ENCODE measurements at places on chromosomes 11 and 22.

DNA sequence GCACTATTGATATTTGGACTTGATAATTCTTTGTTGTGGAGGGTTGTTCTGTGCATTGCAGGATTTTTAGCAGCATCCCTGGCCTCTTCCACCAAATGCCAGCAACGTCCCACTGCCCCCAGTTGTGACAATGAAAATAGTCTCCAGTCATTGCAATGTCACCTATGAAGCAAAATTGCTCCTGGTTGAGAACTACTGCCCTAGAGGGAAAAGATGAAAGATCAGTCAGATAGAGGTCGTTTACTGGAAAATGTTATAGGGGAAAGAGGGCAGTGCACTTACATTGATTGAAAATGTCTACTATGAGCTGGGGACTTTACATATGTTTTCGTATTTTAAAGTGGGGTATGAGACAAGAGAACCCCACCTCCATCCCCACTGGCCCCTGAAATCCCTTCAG lies 77.1 kb upstream of the FAM181B start:
- no peak for DNase-seq

GRCh38 chr11:59542142-59542810 lies 30.9 kb downstream of the OR4D9 start:
- DNase-seq = no peak

GRCh38 chr22:36470162-36470993 lies 11.1 kb downstream of the TXN2 start:
- DNase-seq = peak; percentile 82

GRCh38 chr11:79366218-79366617 lies 74.6 kb downstream of the TENM4 start:
- DNase-seq = peak; percentile 9

- peak; percentile 91 for DNase-seq
Measured at GRCh38 chr11:69301455-69302401, 7.8 kb downstream of the MYEOV start.

DNA sequence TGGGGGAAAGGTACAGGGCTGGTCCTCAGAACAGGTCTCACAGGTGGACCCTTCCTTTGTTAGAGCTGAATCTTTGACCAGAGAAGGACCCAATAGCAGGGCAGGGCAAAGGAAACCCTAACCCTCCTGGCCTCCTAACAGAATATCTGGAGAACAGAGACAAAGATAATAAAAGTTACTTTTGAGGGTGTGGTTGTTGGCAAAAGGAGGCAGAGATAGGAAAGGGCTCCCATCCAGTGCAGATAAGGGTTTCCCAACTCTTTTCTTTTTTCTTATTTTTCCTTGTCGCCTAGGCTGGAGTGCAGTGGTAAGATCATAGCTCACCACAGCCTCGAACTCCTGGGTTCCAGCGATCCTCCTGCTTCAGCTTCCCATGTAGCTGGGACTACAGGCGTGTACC lies 11.9 kb downstream of the PCSK7 start:
- no peak for DNase-seq

DNA sequence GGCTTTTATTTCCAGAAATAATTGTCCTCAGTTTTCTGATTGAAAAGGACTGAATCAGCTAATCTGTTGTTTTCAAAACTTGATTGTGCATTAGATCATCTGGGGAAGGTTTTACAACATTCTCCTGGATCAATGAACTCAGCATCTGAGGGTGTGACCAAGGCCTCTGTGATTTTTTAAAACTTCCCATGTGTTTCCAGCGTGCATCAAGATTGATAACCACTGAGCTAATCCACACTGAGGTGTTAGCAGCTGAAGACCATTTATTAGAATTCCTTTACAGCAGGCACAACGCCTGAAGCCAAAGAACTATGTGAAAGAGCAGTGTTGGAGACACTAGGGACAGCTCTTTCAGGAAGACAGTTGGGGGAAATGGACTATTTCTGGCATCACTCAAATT lies 10.2 kb downstream of the VSTM5 start:
- DNase-seq = no peak

- DNase-seq = peak; percentile 32
Measured at GRCh38 chr11:44775366-44775984, 48.7 kb downstream of the TSPAN18 start.

DNA sequence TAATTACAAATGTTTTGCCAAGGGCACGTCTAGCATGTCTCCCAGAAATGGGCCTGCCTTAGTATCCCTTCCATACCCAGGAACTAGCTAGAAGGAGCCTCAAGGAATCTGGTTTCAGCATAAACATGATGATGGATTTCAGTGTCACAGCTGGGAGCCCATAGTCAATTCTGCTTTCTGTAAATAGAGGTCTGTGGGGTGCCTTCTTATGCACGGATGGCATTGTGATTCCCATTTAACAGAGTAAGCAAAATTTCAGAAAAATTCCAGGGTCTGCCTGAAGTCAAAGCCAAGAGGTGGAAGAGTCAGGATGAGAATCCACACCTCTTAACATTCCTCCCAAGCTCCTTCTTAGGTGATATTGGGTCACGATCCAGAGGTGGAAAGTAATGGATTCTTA lies 12.1 kb downstream of the DUSP18 start:
- DNase-seq = no peak

GRCh38 chr11:119626197-119626841 lies 102.7 kb downstream of the NECTIN1 start:
- DNase-seq = no peak

DNA sequence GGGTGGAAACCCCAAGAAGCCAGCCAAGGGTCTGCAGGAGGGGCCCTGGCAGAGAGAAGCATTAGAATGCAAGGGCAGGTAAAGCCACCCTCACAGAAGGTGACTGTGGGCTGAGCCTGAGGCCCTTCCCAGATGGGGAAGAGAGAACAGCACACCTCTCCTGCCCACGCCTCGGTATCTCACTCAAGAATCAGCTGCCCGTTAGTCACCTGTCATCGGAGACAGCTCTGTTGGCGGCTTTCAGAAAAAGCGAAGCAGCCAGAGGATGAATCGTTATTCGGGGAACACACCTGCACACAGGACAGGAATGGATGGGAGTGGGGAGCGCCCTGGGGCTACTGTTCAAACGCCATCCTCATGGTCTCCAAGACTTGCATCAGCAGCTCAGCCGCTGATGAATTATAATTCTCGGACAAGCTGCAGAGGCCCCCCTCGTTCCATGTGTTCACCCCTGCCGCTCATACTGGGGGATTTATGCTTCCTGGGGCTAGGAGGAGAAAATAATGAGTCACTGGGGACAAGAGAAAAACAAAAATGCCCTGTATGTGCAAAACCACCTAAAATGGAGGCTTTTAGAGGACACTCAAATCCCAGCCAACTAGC lies 21.6 kb upstream of the TMA7B start:
- peak; percentile 59 for DNase-seq

- peak; percentile 35 for DNase-seq
Measured at GRCh38 chr22:40024201-40025061, 29.7 kb downstream of the FAM83F start.

- no peak for DNase-seq
Measured at GRCh38 chr11:45924036-45924915, 1.8 kb downstream of the LARGE2 start.

- peak; percentile 85 for DNase-seq
Measured at GRCh38 chr22:34502821-34503220, 563.1 kb upstream of the ISX start.

DNA sequence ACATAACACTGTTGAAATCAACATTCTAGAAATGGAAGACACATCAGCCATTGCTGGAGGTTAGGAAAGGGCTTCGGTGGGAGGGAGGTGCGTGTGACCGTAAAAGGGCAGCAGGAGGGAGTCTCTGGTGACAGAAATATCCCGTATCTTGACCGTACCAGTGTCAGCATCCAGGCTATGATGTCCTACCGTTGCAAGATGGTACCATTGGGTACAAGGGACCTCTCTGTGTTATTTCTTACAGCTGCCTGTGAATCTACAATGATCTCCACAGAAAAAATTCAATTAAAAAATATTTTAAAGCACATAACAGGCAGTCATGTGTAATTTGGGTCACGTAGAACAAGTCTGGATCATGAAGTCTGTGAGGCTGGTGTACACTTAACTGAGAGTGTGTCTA lies 27.4 kb upstream of the SEPTIN5 start:
- DNase-seq = no peak

DNA sequence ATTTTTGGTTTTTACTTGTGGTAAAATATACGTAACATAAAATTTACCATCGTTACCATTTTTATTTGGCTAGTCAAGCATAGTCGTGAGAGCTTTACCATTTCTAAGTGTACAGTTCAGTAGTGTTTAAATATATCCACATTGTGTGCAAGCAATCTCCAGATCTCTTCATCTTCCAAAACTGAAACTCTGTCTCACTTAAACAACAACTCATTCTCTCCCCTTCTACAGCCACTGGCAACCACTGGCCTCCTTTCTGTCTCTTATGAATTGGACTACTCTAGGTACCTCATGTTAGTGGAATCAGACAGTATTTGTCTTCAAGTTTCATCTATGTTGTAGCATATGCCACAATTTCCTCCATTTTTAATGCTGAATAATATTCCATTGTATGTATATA lies 37.4 kb downstream of the SMC1B start:
- DNase-seq = no peak

DNA sequence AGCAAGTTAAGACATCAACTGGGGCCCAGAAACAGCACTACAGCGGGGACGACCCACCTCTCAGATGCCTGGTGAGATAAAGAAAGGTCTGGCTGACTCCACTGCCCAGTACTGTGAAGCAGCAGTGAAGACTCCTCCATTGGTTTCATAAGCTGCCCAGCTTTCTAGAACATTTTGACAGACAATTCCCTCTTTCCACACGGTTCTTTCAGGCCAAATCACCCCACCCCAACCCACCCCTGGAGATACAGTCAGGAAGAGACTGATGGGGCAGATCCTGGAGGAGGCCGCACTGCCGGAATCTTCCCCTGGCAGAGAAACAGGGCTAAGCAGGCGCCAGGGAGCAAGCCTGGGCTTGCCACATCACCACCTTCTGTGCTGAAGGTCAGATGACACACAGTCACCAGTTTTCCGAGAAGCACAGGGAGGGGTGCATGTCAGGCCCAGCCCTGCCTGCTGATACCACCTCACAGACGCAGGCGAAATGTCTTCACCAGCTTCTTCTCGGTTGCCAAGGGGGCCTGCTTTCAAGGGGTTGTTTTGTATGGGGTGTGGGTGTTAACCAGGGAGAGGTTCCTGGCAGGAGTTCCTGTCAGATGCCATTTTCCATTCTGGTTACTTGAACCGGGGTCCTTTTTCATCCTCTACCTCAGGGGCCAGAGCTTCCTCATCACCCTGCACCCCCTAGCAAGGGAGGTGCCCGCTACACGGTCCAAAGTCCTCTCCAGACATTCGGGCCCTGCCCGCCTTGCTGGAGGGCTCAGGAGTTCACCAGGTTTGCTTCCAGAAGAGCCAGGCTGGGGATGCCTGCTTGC lies 1.4 kb upstream of the NEAT1 start:
- peak; percentile 99 for DNase-seq

GRCh38 chr11:105579111-105579510 lies 30.8 kb upstream of the GRIA4 start:
- no peak for DNase-seq

GRCh38 chr11:17610085-17610894 lies 63.2 kb downstream of the OTOG start:
- no peak for DNase-seq

DNA sequence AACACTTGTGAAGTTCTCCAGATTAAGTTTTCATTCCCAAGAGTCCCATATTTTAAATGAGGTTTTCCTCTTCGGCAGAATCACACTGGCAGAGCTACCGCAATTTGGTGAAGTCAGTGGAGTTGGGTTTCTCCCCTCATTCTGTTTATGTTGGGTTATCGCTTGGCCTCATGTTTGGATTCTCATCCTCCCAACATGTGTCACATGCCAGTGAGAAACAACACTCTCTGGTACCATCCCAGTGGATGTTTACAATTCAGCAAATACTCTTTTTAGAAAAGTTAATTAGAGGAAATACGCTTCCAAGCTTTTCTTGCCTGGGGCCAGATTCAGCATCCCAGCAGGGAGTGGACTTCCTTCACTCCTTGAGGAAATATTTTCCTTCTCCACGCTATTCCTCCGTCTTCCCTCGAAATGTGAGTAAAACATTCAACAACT lies 2.1 kb downstream of the PAMR1 start:
- no peak for DNase-seq

DNA sequence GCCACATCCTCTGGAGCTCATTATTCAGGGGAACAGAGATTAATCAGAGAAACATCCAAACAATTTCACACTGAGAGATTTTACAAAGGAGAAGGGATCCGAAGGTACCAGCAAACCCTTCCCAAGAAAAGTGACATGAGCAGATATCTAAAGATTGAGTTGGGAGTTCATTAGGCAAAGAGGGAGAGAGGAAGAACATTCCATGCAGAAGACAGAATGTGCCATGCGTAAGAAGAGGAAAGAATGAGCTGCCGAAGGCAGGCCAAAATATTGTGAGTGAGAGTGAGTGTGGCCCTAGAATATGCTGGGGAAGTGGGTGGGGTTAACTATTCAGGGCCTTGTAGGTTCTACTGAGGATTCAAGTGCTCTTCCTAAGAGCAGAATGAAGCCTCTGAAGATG lies 50.0 kb upstream of the LYVE1 start:
- DNase-seq = no peak

- no peak for DNase-seq
Measured at GRCh38 chr11:118984825-118985224, 13.1 kb upstream of the CENATAC start.

GRCh38 chr11:128469220-128469619 lies 118.1 kb downstream of the ETS1 start:
- no peak for DNase-seq

DNA sequence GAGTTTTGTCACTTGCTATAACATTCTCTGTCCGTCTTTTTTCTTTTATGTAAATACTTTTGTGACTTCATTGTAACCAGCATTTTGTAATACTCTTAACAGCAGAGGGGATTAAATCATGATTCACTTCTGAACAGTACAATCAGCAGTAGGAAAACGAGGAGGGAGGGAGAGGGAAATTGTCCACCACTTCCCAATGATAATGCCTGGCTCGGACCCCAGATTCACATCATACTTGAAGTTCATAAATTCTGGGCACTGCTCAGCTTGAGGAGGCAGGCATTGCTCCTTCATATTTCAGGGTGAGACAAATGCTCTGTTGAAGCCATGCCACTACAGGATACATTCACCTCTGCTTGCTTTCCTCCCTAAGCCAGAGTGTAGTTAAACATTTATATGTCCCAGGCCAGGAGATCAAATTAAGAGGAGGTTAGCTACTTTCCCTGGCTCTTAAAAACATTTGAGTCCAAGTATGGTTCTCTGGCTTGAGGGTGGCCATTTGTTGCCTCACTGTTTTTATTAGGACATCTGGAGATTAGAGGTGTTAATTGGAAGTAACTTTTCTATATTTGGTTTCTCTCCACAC lies 129.0 kb upstream of the LDLRAD3 start:
- DNase-seq = no peak

DNA sequence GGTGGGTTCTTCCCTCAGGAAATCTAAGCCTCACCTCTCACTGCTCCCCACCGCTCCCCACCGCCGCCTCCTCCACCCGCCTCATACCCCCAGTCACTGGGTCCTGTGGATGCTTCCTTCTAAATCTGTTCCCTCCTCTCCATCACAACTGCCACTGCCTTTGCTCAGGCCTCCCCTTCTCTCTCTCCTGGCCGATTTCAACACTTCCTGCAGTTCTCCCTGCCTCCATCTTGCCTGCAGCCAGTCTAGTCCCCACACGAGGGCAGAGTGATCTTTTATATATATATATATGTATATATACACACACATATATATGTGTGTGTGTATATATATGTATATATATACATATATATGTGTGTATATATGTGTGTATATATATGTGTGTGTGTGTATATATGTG lies 27.8 kb downstream of the CREB3L1 start:
- no peak for DNase-seq

- no peak for DNase-seq
Measured at GRCh38 chr11:44960200-44960845, 9.6 kb upstream of the TP53I11 start.

GRCh38 chr11:64969209-64969608 lies 2.7 kb downstream of the MAJIN start:
- DNase-seq = peak; percentile 85

Data from mammary epithelial cell (primary cell).